ENCODE measurements at places on chromosomes 7 and 10.

DNA sequence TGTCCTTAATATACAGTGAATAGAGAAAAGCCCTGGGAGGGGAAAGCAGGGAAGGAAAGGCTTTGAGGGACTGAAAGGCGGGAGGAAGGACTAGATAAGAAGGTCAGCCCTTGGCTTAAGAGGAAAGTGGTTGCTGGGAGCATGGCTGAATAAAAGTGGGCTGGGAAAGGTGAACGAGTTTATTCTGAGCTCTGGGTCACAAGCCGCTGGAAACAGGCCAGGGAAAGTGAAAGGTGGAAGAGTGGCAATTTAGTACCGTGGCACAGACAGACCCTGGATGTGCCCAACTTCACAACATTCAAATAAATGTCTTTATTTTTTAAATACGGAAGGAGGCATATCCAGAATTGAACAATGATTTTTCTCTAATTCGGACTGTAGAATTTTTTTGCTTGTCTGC, 39.7 kb downstream of the TAC1 start:
- no peak for DNase-seq

DNA sequence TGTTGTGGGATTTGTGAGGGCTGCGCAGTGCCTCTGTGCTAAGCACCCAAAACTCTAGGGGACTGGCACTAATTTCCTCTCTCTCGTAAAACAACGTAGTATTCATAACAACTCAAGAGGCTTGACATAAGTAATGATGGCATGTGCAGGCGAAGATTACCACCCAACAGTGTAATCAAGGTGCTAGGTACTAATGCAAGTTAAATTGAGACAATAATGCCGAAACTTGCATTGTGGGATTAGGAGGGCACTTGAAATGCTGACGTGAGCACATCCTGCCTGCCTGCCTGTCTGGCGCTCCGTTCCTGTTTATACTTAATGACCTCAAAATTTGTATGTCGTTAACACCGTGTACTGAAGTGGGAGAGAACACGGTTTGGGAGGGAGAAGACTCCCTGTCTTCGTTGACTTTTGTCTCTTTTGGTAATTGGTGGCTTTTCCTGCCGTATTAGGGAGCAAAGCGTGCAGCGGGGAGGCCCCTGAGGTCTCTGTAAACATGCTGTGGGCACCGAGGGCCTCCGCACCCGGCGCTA, 139.0 kb downstream of the MGMT start:
- no peak for DNase-seq

GRCh38 chr7:20439416-20440185, 108.9 kb downstream of the ITGB8 start:
- DNase-seq = no peak

DNA sequence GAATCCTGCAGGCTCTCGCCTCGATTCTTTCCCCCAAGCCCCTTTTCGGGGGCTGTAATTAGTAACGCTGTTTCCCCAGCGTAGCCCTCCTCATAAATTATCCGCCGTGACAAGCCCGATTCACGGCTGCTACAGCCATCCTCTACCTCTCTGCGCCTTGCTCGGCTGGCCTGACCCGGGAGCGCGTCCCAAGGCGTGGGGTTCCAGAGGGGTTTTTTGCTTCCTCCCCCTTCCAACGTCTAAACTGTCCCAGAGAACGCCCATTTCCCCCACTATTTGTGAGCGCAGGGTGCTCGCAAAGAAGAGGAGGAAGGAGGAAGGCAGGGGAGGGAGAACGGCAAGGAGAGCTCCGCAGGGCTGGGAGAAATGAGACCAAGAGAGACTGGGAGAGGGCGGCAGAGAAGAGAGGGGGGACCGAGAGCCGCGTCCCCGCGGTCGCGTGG, 880 bp downstream of the HOXA5 start:
- DNase-seq = no peak

DNA sequence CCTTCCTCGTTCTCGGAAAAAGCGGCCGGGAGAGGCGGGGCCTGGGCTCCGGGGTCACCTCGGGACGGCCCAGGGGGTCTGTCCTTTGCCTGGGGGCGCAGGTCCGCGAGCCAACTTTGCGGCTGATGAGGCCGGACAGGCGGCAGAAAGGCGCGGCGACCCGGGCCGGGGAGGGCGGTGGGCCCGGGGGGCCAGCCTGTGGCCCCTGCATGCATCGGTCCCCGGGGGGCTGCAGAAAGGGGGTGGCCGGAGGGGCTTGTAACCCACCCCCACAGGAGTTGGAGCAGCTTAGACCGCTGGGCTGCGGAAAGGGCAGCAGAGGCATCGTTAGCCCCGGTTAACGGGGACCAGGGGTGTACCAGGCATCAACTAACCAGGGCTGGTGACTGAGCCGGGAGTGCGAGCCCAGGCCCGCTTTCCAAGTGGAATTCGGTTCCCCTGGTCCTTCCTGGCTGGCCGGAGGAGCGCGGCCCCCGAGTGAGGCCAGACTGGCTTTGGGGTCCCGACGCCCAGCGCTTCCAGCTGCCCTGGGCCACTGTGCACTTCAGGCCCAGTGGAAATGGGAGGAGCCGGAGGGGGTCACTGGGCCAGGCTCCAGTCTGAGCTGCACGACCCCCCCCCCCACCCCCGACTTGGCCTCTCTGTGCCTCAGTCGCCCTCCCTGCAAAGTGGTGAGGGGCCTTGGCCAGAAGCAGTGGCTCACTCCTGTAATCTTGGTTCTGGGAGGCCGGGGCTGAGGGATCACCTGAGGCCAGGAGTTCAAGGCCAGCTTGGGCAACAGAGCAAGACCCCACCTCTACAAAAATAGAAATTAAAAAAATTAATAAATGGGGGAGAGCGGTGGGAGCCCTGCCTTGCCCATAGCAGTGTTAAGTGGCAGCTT, 919 bp downstream of the SLC29A4 start:
- DNase-seq = no peak

- DNase-seq = no peak
Observed at GRCh38 chr7:151137076-151137675, 30.3 kb downstream of the GBX1 start.

- no peak for DNase-seq
Observed at GRCh38 chr10:37734971-37735370, 122.4 kb downstream of the ZNF248 start.

GRCh38 chr7:90743626-90744025, 147.5 kb downstream of the CDK14 start:
- no peak for DNase-seq

DNA sequence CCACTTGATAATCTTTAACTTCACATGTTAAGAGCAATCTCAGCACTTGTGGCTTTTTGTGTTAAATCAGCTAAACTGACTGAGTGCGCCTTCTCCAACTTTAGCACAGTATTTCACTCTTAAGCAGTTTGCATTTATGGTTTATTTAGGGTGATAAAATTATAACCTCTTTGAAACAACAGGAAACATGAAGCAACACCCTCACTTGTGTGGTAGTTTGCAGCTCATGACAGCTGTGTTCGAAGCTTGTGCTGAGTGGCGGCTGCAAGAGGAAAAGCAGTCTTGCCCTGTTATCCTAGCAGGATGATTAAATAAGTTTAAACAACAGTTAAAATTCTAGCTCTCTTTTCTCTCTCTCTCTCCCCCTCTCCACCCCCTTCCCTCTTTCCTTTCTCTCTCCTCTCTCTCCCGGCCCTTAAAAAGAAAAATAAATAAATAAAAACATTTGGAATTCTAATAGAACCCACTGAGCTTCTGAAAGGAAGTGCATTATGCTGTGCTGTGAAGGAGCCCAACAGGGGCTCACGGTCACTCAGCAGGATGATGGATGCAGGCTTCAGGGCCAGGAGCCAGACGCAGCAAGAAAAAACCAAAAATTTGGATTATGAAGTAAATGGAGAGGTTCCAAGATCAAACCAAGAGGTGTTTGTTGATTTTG, 25.2 kb downstream of the OGDH start:
- DNase-seq = no peak

GRCh38 chr7:34756691-34757090, 98.7 kb downstream of the NPSR1 start:
- DNase-seq = no peak

DNA sequence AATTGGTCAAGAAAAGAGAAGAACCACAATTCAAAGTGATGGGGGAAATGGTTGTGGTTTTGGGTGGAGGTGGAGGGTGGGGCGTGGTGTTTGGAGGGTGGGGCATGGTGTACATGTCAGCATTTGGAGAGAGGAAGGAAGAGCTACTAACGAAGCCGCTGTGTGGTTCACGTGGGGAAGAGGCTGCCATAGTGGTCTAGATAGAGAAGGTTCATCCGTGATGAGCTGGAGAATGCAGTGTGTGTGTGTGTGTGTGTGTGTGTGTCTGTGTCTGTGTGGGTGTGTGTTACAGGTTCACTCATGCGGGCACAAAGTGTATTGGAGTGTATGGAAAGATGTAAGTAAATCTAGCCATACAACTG, 6.1 kb upstream of the VCL start:
- peak; percentile 46 for DNase-seq

DNA sequence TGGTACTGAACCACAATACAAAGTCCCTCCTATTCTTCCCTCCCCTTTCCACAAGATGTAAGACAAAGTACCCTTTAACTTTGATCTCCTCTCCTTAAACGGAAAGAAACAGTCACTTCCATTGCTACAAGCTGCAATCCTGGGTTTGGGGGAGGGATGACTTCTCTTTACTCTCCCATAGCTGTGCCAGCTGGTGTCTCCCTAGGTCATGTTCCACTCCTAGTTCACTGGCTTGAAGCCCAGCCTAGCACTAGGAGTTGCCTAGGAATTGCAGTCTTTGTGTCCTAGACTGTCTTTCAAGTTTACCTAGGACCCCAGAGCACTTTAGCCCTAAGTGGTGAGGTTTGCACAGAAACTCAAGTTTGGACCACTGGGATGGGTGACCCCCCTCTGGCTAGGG, 311.1 kb downstream of the HPSE2 start:
- no peak for DNase-seq

DNA sequence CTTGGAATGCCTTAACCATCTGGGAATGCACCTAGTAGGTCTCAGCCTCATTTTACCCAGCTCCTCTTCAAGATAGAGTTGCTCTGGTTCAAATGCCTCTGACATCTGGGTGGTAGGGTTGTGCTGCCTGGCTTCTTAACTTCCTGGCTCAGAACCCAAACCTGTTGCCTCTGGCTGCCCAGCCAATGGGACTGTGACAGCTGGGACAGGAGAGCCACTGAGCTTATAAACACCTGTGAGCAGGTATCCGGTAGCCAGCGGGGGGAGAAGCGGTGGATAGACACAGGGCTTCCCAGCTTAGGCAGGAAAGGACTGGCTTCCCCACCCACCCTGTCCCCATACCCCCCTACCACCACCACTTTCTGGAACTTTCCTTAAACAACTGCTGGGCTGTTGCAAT, 115.8 kb upstream of the CARD11 start:
- DNase-seq = no peak

DNA sequence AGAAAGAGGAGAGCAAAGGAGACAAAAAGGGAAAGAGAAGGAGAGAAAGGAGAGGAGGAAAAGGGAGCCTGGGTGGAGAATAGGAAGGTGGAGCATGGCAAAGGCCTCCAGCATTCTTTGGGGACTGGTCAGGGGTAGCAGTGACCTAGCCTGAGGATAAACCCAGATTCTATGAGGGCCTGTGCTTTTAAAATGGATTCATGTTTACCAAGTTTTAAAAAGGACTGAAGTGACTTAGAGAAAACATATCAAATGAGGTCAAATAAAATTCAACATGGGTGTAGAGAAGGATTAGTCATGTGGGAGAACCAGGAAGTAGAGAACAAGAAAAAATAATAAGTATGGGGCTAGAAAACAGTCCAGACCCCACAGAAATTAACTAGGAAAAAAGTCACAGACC, 20.7 kb downstream of the CREB3L2 start:
- DNase-seq = no peak

DNA sequence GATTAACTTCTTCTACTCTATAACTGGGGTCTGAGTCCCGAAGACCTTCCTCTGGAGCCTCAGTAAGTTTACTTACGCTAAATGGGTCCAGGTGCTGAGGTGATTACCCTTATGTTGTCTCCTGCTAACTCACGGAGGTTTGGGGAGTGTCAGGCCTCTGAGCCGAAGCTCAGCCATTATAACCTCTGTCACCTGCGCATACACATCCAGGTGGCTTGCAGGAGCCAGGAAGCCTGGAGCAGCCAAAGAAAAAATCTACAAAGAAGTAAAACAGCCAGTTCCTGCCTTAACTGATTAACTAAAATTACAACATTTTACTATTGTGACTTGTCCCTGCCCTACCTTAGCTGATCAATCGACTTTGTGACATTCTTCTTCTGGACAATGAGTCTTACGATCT, 350.7 kb downstream of the GLRX3 start:
- no peak for DNase-seq

GRCh38 chr10:11057994-11058393, 40.3 kb downstream of the CELF2 start:
- DNase-seq = no peak

DNA sequence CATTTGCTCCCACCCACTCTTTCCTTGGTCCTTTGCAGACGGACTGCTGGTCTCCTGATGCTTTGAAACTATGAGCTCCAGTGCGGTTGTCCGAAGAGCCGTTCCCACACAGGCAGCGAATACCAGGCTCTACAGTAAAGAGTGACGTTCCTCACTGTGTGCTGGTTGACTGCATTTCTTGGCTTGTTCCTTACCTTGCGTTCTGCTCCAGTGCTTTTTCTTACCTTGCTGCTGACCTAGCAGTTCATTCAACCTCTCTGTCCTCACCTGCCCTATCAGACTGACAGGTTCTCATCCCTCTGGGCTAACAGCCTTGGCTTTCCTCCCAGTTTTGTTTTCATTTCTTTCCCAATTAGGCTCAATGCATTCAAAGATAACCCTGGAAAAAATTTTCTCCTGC, 214.8 kb downstream of the TMEM178B start:
- DNase-seq = no peak

GRCh38 chr7:82950436-82950835, 212.2 kb downstream of the PCLO start:
- no peak for DNase-seq

DNA sequence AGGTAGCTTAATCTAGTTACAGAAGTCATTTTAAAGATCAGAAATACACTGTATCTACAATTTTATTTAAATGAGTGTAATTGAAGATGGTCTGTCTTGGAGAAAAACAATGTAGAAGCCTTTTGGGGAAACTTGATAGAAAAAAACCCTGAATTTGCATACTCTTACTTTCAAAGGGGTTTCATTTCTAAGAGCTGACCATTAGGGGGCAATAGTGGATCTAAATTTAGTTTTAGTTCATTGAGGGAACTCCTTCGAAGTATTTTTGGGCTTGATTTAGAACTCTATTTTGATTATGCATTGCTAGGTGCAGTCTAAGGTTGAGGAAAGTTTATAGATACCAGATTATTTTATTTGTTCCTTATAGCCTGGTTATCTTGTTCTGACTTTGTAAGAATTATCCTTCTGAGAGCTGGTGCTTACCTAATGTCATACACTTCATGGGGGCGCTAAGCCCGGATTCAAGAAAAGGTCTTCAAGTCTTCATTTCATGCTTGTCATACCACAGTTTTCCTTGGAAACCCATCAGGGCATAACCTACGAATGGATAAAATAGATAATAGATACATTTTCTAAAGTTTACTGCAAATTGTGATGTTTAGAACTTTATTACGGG, 69.1 kb upstream of the MXI1 start:
- no peak for DNase-seq

DNA sequence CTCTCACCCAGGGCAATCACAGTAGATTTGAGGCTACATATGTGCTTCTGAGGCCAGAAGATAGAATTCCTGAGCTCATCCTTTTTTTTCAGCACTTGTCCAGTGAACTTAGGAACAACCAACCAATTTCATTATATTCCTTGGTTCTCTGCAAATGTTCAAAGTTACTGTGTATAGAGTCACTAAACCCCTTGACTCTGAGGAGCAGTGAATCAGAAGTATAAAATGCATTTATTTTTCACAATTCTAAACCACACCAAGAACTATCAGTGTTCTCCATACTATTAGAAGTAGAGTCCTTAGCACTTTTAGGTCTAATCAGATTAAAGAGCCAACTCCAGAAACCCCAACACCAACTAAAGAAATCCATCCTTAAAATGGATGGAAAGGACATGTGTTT, 19.6 kb upstream of the PAPSS2 start:
- no peak for DNase-seq

GRCh38 chr10:82826132-82826531, 951.1 kb downstream of the NRG3 start:
- DNase-seq = no peak
